LHCN-M2 (cell line): ENCODE measurements at places on chromosomes 5 and 9.

DNA sequence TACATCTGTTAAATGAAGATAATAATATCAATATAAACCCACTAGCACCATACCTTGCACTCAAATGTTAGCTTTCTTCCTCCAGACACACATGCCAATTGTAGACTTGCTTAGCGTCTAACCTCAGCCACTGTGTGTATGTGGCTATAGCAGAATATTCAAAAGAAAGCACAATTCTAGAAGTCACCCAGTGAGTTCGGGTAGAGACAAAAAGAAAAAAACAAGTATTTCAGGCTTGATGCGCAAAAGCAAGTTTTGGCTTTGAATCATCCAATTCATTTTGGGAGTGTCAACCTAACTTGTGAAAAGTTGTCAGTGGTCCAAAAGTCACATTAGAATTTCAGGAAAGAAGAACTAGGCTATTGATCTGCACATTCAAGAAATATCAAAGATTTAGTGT, 167.4 kb downstream of the PRELID2 start:
- DNase-seq = no peak

DNA sequence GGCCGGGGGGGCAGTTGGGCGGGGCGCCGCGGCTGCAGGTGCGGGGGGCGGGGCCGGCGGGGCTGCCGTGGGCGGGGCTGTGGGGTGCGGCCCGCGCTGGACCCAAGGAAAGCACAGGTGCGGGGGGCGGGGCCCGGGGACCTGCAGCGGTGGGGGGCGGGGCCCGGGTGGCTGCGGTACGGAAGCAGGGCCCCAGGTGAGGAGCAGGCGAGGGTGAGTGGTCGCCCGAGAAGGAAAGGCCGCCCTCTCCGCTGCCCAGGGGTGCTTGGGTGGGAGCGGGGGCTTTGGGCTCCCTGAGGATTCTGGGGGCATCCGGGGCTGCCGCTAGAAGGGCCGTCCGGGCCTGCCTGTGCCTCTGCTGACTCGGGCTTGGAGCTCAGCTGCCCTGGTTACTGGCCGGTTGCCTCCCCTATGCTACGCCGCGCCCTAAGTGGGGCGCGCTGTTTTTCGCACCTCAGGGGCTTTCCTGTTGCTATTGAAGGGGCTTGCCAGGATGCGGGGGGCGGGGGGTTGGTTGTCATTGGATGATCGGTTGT, 767 bp downstream of the RALGPS1 start:
- no peak for DNase-seq

- DNase-seq = no peak
These were observed 13.7 kb upstream of the RUFY1 start for GRCh38 chr5:179536676-179537075.

- no peak for DNase-seq
These were observed 20.4 kb downstream of the DCAF12 start for GRCh38 chr9:34106110-34106509.

GRCh38 chr9:137294091-137294680, 7.9 kb downstream of the NRARP start:
- peak; percentile 46 for DNase-seq
